Cardiac septum (tissue), 1 donor: ENCODE measurements at places on chromosomes 2 and 18. TPM values are rescaled to one million over a fixed set of nuclear protein-coding genes. Genes with fewer than 3 reads are reported as not detected.

COBLL1 gene
- 15.0 TPM for total RNA-seq

CUL3 gene
- total RNA-seq: 66.0 TPM

SERPINB2 gene
- not detected for total RNA-seq

- no peak for DNase-seq
Measured at GRCh38 chr2:215002500-215002899, 135.9 kb downstream of the ABCA12 start.

DNA sequence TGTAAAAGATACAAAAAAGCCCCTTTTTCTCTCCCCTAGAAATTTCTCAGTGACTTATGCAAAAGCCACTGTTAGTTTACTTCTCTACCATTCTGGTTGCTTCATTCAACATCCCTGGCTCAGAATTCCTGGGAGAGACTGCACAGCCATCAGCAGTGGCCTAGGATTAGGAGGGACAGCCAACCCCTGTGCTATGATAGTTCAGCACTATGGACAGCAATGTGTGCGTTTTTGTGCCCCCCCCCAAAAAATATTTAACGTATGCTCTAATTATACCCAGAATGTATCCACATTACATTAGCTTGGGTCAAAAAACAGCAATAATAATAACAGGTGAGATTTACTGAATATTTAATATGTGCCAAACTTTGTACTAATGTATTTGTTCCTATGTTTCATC lies 29.0 kb downstream of the OSR1 start:
- no peak for DNase-seq

DNA sequence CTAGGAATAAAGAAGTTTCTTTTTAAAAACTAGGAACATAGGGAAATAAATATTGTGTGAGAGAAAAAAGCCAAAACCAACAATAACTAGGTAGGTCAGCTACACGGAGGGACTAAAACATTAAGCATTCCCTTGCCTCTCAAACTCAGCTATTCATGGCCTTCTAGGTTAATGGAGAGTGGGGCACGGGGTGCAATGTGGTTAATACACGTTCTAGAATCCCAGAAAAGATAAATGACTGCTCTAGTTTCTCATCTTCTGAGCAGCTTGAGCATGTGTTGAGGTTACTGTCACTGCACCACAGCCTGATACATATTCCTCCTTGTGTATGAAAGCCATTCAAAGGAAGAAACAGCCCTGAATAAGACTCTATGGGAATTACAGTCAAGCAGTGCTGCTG lies 31.4 kb downstream of the SLC8A1 start:
- no peak for DNase-seq

DNA sequence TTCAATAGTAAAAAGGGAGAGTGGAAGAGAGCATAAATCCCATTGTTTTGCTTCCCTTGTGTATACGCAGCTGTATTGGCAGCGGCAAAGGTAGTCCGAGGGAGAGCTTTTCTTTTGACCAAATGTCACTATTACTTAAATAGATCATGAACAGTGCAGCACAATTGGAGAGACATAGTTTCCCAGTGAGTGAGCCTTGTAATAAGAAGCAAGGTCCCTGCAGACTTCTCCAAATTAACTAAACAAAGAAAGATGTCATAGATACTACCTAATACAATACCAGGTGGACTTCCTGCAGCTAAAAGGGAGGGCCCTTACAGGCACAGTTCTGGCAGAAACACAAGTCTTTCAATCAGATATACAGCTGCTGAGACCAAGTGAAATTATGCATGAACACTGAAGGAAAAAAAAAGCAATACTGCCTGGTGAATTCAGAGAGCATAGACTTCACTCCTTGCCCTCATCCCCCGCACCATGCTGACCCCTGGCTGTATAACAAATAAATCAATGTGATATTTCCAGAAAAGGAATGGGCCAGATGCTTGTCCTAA lies 404.7 kb upstream of the CDH2 start:
- no peak for DNase-seq

- DNase-seq: no peak
Measured at GRCh38 chr2:76391678-76392077, 681.0 kb upstream of the GCFC2 start.
